Brain microvascular endothelial cell (primary cell): ENCODE measurements at places on chromosomes 13 and 19.
A peak's percentile ranks its signal among the peaks of the same experiment; 100 is the strongest.

- DNase-seq: peak; percentile 94
Measured at GRCh38 chr19:45097776-45098520, 5.0 kb downstream of the PPP1R37 start.

- DNase-seq: no peak
Measured at GRCh38 chr19:16326401-16327168, 2.0 kb downstream of the KLF2 start.

DNA sequence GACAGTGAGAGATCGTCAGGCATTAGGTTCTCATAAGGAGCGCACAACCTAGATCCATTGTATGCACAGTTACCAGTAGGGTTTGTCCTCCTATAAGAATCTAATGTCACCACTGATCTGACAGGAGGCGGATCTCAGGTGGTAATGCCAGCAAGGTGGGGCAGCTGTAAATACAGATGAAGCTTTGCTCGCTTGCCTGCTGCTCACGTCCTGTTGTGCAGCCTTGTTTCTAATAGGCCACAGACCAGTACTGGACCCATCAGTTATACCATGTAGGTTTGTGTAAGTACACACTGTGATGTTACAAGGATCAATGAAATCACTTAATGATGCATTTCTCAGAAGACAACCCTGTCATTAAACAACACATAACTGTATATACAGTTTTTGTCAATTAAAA lies 23.5 kb downstream of the VWA8 start:
- no peak for DNase-seq

- DNase-seq: no peak
Measured at GRCh38 chr19:7859831-7860713, 14.1 kb downstream of the PRR36 start.

DNA sequence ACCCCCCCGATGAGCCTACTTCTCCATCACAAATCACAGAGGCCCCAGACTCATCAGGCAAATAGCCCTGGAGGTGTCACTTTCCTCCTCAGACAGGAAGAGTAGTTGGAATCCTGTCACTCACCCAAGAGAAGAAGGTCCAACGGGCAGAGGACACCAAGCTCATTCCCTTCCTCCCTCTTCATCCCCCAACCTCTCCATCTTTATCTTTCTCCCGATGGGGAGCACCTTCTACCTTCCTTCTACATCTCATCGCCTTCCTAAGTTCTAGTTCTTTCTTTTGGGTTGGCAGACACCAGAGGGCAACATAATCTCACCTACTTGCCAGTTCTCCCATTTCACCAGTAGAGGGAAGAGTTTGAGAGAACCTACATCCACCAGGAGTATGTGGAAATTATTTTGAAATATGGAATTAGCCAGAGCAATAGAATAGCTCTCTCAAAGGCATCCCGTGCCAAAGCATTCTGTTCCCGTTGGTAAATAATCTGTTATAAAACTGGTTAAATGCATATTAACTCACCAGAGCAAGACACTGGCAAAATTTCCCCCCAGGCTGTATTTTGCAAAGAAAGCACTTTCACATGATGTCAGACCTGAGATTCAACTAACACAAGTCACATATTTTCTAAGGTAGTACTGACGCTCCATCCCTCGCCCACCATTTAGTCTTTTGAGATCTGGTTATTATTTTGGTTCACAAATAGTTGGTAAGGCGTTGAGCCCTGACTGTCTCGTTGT lies 55.0 kb downstream of the ZIC5 start:
- DNase-seq: peak; percentile 70
